ENCODE measurements at places on chromosomes 5 and 9.

GRCh38 chr5:137316346-137316736 is 182.8 kb downstream of the SPOCK1 start:
- peak; percentile 23 for DNase-seq

GRCh38 chr5:158819095-158819494 is 280.6 kb downstream of the EBF1 start:
- DNase-seq: no peak

GRCh38 chr9:92794426-92794825 is 29.8 kb upstream of the BICD2 start:
- no peak for DNase-seq

DNA sequence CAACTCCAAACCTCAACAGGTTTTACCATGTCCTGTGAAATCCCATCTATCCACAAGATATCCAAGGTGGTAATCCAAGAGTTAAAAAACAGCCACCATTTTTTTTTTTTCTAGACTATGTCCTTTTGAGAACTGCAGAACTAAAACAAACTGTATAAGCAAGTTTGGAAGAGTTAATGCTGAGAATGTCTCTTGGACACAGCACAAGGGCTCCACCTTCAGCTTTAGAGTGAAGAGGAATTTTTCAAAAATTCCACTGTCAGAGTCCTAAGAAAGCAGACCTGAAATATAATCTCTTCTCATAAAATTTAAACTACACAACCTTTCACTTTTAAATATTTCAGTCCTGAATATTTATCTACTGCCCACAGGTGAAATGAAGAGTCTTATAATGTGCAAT is 167.8 kb upstream of the CCNG1 start:
- DNase-seq: peak; percentile 44

DNA sequence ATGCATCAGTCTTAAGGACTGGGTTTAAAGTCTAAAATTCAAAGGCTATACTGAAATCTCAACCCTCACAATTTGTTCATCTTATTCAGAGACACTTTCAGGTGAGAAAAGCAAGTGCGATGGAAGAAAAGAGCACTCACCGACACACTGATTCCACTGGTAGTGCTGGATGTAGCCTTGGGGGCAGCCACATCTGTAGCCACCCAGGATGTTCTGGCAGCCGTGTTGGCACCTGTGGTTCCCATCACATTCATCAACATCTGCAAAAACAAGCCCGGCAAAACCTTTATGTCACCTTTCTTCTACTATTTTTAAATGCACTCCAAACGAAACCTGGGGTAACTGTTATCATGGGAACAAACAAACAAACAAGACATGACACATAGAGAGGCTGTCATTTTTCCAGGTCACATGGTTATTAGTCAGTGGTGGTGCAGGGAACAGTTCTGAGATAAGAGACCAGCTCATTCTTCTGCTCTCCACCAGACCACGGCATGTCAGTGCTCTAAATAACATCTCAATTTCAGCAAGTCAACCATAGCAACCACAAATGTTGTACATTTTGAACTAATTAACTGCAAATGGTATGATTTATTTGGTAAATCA is 188.4 kb downstream of the SLC12A2 start:
- DNase-seq: peak; percentile 82

DNA sequence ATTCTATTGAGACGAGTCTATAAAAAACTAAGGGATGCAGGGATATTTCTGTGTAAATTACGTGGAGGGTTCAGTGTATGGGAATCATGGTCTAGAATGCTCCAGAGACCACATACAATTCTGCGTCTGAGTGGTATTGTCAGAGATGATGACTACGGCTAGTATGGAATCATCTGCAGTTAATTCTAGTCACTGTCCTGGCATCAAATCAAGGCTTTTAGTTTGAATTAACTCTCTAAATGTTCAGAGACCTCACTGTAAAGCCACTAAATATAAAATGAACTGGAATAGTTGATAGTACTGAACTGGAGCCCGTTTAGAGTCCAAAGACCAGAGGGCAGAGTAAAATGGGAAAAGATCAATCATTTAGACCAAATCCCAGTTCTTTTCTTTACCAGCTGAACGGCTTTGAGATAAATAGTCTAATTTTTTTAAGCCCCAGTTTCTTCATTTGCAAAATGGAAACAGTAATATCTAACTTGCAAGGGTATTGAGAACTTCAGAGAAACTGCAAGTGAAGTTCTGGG is 599.8 kb downstream of the EBF1 start:
- no peak for DNase-seq

DNA sequence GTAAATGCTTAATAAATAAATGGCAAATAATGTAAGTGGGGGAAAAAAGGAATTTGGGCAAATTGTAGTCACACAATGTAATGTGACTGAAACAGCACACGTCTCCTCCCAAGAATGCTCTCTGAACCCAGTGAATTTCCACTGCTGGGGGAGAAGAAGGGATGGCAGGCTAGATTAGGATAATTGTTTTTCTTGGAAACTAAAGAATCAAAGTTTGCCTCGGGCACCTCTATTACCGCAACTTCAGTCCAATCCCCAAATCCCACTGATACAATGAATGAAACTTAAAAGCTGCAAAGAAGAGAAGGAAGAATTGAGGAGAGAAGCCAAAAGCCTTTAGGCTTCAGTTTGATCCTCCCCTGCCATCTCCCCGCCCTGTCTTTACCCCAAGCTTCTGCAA is 423.2 kb upstream of the PAPPA start:
- no peak for DNase-seq
